NCI-H1048 (cell line): ENCODE measurements at places on chromosomes 2 and 18.

- no peak for DNase-seq
Observed at GRCh38 chr18:25164848-25165811, 186.8 kb downstream of the ZNF521 start.

GRCh38 chr2:234313558-234313957 lies 183.3 kb downstream of the ARL4C start:
- DNase-seq: no peak

DNA sequence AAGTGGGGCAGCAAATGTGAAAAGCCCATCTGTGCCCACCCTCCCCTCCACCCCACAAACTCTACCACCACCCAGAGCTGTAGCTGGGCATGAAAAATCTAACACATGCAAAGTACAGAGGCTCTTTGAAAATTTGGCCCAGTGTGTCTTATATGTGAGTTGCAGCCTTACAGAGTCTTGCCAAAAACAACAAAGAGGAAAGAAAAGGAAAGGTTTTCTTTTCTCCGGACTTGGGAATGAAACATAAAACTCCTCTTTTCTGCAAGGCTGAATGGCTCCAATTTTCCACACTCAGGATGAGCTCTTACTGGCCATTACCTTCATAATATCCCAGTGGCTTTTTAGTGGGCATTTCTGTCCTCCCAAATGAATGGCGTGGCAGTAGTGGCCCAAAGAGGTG lies 27.9 kb upstream of the POU3F3 start:
- DNase-seq: no peak

- no peak for DNase-seq
Observed at GRCh38 chr2:67311536-67311935, 85.6 kb upstream of the ETAA1 start.

DNA sequence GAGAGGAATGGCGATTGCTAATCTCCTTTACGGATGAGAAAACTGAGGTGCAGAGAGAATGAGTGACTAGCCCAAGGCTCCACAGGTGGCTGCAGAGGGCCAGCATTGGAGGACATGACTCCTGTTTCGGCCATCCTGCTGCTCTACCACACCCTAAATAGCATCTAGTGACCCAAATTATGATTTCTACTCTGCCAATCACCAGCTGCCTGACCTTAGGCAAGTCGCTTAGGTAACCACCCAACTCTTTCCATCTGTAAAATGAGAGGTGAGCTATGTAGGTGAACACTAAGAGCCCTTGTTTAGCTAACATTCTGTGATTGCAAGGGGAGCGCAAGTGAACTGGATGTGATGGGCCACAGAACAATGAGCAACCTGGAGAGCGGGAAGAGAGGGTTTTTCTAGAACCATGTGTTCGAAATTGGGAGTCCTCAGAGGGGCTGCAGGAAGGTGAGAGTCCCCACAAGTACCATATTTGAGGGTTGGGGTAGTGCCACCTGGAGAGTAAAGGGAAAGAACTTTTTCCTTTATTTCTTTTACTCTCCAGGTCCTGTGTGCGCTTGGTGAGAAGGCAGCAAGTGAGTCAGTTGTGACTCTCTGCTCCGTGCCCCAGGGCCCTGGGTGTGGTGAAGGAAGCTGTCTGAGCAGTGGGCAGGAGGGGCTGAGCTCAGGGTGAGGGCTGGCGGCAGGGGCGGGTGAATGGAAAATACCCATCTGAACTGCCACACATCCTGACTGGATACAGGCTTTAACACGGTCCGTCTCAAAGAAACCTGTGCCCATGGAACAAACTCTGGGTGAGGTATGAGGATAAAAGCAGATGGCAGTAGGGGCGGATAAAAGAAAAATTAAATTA lies 2.4 kb downstream of the CYP27C1 start:
- DNase-seq: no peak

- DNase-seq: no peak
Observed at GRCh38 chr2:216877085-216877484, 17.2 kb upstream of the TNP1 start.

- DNase-seq: no peak
Observed at GRCh38 chr2:12923907-12924610, 207.3 kb downstream of the TRIB2 start.

DNA sequence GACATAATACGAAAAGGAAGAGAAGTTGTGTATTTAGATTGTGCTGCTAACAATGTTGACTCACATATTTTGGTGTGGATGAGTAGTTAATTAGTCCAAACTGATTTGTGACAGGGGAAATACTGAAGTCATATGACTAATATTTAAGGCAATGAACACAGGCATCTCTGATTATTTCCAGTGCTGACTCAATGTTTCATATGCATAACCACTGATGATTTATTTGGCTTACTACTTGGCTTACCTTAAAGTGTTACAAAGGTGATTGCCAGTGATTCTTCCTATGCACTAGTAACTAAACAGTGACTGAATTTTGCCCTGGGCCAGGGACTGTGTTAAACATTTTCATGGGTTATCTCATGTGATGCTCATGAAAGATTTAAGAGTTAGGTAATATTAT lies 722.6 kb downstream of the METTL4 start:
- DNase-seq: no peak

DNA sequence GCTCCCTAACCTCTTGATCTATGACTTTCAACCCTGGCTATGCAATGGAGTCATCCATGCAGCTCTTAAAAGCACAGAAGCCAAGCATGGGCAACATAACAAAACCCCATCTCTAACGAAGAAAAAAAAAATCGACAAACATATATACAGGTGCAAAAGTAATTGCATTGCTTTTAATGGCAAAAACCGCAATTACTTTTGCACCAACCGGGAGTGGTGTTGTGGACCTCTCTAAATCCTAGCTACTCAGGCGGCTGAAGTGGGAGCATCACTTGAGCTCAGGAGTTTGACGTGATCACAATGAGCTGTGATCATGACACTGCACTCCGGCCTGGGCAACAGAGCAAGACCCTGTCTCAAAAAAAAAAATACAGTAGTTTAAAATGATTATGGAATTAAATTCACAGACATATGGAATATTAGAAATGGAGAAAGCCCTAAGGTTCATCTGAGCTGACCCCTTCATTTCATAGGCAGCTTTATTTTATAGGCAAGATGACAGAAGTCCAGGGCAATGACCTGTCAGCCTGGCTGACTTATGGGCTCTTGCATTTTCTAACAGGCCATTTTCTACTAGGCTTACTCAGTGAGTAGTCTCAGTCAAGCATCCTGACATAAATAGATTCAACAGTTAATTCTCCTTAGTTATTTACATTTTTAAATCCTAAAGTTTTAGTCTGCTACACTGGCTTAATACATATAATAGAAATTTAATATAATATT lies 183.8 kb downstream of the ANKRD44 start:
- DNase-seq: no peak

- no peak for DNase-seq
Observed at GRCh38 chr2:21291426-21291825, 167.7 kb downstream of the TDRD15 start.

- DNase-seq: no peak
Observed at GRCh38 chr18:44054514-44054913, 626.2 kb upstream of the SETBP1 start.
